ENCODE measurements at places on chromosomes 4 and X. TPM values are rescaled to one million over a fixed set of nuclear protein-coding genes. Genes with fewer than 3 reads are reported as not detected.

The HPGD gene
- total RNA-seq: 134 TPM

The JADE3 gene
- total RNA-seq: 5.2 TPM

The FGFBP2 gene
- 2.9 TPM for total RNA-seq

The CXCL13 gene
- not detected for total RNA-seq

The TLR10 gene
- not detected for total RNA-seq

DNA sequence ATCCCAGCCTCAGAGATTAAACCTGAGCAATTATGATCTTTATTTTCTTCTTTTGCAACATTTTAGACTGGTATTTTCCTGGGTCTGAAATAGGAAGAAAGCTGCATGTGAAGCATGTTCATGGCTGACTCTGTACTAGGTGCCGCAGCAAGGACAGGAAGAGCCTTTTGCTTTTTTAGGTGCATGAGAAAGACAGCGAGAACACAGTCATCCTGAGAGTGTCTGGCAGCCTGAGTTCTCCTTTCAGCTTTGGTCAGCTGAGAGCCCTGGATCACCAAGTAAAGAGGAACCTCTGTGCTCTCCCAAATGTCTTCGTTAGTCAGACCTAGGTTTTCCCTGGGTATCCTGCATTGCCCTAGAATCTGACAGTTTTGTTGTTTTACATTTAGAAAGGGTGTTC is 29.8 kb downstream of the FAM149A start:
- no peak for DNase-seq

- DNase-seq: no peak
These were observed 123.7 kb downstream of the MAGEB17 start for GRCh38 chrX:16290997-16291396.

DNA sequence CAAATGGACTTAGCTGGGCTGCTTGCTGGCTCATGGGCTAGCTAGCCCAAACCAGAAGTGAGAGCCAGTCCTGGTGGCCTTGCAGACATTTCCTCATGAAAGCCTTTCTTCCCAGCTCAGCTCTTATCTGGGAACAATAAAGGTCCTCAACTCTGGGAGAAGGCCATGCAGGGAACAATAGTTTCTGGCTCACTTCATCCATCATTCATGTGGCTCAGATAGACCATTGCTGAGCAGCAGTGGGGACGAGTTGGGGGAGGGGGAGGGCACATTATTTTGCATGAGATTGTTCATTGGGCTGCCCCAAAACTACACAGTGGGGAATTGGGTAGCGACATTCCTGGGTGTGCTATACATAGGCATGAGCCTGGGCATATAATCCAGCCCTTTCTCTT is 47.6 kb downstream of the NHSL2 start:
- no peak for DNase-seq

Data from vagina (tissue), 2 donors.